ENCODE measurements at places on chromosomes 7 and 10.

DNA sequence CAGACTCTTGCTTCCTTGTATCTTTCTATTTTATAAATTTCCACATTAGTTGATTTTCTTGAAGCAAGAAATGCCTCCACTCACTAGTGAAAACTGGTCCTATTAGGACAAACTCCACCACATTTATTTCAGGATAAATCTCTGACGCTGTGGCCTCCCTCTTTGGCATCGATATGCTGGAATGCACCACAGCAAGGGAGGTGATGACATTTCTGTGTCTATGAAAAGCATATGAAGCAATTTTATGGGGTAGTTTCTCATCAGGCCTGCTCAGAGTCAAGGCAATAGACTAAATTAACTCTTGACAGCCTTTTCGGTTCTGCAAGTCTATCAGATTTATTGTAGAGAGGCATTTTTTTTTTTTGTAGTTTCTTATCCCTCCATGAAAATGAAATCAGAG lies 304.4 kb downstream of the ZEB1 start:
- DNase-seq, result no peak

DNA sequence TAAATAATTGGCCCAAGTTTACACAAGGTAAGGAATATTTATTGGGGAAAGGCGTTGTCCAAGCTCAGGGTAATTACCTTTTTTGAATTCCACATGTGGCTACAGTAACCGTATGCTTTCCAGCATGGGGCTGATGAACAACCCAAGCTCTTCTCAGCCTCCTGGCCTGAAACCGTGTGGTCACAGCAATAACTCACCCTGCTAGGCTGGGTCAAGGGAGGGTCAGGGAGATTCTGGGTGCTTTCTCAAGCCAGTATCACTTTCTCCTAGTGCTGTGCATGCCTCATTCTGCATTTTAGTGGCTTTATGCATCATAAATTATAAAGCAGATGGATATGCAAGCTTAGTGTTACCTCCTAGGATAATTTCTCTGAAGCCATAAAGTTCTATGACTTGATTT lies 273.9 kb downstream of the PAXIP1 start:
- no peak for DNase-seq

DNA sequence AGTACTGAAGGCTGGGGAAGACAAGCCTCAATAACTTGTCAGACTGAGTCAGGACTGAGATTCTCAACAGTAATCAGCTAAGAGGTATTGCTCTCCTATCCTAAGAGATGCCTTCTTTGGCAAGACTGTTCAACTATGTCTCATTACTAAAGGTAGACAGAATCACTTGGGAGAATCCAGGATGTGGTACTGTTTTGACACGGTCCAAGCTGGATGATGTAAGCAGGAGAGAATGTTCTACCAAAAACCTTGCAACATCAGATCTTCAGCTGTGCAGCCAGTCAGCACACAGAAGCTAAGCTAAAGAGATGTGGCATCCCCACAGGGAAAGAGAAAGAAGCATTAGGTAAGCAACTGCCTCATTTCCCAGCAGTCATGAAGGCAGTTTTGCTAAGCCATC lies 391.4 kb downstream of the NRG3 start:
- no peak for DNase-seq

DNA sequence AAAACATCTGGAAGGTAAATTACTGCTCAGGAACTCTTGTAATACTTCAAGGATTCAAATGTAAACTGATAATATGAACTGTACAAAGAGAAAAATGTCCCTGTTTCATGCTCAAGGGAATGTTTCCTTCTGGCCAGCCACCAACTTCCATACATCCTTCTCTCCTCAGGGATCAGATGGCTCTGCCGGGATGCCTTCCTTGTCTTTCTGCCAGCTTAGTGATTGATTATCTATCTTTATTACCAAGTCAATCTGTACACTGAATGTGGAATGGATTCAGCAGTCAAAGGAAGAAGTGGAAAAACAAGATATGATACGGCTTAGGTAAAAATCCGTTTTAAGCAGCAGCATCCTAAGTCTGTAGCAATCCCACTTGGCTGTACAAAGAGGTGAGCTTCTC lies 178.3 kb downstream of the PTN start:
- DNase-seq, result no peak

GRCh38 chr7:20601121-20601520 lies 14.3 kb upstream of the ABCB5 start:
- DNase-seq, result no peak

- no peak for DNase-seq
Measured at GRCh38 chr10:84286695-84287094, 41.7 kb upstream of the CCSER2 start.

DNA sequence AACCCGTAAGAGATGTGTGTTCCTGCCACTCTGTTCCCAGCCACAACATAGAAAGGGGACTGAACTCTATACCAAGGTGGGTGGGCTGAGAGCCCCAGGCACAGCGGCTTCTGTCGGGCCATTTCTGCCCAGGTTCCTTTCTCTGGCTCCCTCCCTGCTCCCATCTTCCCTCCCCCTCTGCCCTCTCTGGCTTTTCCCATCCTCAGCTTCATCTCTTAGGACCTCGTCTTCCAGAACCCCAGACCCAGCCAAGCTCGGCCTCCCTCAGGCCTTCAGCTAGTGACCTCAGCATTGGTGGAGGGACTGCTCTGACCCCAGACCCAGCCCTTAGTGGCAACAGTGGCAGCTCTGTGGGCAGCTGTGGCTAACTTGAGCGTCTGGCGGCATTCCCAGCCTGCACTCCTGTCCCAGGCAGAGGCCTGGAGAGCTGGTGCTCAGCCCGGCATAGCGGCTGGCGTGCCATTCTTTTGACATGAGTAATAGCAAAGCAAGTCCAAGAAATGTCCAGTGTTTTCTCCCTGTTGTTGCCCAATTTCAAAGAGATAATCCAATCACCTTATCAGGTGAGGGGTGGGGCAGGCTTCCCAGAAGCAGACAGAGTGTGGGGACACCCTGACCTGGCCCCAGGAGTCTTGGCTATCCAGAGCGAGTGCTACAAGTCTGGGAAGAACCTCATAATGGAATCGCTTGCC lies 15.9 kb downstream of the PTPRE start:
- no peak for DNase-seq

DNA sequence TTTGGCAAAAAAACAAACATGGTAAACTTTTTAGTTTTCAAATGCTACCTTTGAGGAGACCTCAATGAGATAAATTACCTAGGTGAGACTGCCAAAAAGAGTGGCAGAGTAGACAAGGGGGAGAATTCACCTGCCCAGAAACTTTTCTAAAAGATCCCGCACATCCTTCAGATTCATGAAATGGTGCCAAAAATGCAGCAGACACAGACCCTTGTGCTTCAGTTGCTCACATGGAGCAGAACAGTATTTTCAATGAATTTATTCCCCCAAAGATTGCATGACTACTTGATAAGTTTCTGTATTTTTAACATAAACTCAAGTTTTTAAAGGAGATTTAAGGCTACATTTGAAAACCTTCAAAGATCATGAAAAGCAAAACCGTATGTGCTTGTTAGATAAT lies 270.0 kb downstream of the TRIL start:
- DNase-seq, result no peak

GRCh38 chr7:46603296-46603752 lies 682.3 kb upstream of the IGFBP3 start:
- DNase-seq, result no peak

DNA sequence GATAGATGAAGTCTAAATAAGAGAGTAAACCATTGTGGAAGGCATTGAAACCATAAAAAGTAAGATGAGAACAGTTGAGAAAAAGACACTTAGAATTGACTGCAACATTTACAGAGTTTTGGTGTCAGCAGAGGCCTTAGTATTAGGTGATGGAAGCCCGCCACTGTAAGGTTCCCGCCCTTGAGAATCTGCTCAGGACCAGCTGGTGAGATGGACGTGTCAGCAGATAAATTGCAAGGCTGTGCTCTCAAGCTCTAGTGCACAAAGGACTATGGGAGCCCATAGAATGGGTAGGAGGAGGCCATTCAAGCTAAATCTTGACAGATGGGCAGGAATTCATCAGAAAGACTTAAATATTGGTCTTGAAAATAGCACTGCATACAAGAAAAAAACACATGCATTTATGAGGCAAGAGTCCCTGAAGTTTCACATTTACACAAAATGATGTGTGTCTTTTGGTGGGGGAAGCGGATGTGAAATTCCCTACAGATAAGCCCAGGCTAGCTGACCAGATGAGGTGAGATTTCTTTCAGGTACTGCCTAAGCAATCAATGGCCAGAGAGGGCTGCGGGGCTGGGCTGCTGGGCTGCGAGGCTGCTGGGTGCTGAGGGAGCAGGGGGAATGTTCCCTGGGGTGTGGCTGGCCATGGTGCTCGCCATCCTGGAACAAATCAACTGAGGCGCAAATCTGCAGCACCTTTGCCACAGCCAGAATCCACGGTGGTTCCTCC lies 42.5 kb downstream of the SYPL1 start:
- no peak for DNase-seq

DNA sequence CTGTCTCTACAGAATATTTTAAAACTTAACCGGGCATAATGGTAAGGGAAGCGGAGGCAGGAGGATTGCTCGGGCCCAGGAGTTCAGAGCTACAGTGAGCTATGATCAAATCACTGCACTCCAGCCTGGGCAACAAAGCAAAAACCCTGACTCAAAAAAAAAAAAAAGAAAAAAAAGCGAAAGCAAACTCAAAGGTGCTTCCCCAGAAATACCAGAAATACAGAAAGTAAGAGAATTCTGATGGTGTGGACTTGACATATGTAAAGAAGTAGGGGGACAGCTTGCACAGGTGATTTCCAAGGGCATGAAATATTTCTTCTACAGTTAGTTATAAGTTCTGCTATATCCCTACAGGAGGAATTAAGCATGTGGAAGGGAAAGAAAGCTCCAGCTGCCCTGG lies 69.7 kb upstream of the APBB1IP start:
- no peak for DNase-seq

GRCh38 chr7:152158801-152159587 lies 133.5 kb downstream of the GALNT11 start:
- peak; percentile 91 for DNase-seq

GRCh38 chr10:69636626-69637605 lies 6.9 kb downstream of the FAM241B start:
- DNase-seq, result peak; percentile 13

GRCh38 chr7:14271441-14271840 lies 282.0 kb upstream of the ETV1 start:
- no peak for DNase-seq

DNA sequence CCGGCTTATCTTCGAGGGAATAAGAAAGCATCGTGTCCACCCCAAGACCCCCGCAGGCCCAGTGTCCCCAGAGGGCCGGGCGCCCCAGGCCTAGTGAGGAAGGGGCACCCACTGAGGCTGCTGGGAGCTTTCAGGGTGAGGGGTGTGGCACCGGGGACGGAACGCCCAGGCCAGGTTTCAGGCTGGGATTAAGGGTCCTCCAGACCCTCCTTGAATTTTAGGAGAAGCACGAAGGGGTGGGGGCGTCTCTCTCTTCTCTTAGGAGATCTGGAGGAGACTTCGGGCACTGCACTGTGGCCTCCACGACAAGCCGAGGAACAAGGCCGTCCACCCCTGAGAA lies 96.8 kb downstream of the PDGFA start:
- DNase-seq, result no peak

DNA sequence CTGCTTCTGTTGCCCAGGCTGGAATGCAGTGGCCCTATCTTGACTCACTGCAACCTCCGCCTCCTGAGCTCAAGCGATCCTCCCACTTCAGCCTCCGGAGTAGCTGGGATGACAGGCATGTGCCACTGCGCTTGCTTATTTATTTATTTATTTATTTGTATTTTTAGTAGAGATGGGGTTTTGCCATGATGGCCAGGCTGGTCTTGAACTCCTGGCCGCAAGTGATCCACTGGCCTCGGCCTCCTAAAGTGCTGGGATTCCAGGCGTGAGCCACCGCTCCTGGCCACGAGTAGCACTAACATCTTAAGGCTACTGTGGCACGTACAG lies 70.9 kb downstream of the CARD11 start:
- no peak for DNase-seq

GRCh38 chr7:2436341-2437104 lies 33.1 kb downstream of the CHST12 start:
- no peak for DNase-seq

DNA sequence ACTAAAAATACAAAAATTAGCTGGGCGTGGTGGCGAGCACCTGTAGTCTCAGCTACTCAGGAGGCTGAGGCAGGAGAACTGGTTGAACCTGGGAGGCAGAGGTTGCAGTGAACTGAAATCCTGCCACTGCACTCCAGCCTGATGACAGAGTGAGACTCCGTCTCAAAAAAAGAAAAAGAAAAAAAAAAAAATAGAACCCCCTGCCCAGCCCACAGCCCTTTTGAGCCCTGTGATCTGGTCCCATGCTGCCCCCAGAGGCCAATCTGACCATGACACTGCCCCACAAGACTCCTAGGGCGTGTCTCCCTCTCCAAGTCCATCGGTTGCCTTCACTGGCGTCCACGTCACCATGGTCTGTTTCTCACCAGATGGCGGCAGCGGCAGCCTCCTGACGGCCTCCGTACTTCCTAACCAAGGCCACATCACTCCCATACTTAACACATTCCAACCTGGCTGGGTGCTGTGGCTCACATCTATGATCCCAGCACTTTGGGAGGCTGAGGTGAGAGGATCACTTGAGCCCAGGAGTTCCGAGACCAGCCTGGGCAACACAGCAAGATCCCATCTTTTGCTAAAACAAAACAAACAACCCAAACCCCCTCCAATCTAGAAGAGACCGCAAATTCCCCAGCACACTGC lies 18.0 kb downstream of the STX1A start:
- DNase-seq, result peak; percentile 10

GRCh38 chr10:86329896-86330680 lies 36.5 kb downstream of the GRID1 start:
- no peak for DNase-seq
